Stimulated activated CD4-positive, alpha-beta T cell treated with anti-CD3 and anti-CD28 coated beads, Interleukin-12 subunit alpha, Interleukin-12 subunit beta, amount 100 ng/mL, for 4 hours (primary cell): ENCODE measurements at places on chromosomes 7 and 10.

DNA sequence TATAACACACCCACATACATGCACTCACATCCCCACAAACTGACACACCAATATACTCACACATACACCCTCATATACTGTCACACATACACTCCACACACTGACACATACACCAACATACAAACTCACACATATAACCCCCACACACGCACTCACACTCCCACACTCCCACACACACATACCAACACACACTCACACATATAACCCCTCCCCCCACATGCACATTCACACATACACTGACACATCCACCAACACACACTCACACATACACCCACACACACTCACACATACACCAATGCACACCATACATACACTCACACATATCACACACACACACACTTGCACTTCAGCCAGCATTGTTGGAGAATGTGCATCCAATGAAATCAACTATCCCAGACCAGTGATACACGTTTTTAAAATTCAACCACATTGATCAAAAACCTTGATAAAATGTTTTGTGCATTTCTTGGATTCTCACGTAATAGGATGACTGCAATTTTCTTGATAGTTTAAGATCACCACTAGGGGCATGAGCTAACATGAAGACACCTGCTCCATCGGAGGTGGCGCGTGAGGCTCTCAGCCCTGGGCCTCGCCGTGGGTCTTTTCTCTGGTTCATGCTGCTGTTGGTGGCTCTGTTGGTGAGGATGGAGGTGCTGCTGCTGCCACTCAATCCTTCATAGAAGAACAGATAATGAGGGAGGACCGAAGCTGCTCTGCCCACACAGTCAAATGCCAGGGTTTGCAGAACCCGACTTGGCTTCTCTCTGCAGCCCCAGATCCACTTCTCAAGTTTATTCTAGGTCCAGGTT lies 32.1 kb upstream of the CHST15 start:
- DNase-seq, result no peak

DNA sequence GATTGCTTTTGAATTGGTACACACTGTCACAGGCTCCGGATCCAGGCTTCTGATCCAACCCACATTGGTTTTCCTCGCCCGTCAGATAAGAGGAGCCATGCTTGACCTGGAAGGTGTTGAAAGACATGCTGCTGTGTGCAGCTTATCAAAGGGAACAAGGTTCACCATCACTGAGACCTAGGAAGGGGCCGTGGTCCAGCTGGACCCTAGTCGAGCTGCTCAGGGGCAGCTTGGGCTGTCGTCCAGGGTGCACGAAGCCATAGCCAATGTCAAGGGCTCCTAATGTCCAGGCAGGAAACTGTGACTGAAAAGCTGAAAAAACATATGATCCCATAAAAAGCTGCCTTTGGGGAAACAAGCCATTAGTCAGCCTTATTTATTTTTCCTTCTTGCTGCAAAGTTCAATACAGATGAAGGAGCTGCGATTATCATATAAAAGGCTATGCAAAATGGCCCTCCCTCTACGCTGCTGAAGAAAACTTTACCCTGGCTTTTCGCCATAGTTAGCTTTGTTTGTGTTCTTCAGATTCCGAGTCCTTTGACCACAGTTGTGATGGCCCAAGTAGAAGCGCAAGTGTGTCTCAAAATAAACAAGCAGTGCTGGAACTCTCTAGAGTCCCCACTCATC lies 118.0 kb downstream of the CREB5 start:
- DNase-seq, result no peak

GRCh38 chr7:74438327-74438726 lies 15.4 kb upstream of the GTF2IRD1 start:
- no peak for DNase-seq

DNA sequence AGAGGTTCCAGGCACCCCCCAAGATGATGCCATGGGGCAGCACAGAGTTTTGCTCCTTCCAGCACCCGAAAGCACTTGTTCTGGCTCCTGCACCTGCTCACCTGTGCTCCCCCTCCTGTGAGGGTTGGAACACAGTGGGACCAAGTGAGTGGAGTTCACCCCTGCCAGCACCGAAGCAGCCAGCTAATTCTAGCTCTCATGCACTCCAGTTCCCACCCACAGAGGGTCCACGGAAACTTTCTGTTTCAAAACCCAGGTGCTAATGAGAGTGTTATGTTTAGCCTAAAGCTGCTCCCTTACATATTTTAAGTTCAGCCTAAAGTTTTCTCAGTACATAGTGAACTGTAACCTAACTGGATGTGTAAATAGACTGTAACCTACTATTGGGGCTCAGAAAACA lies 42.6 kb upstream of the SLC35G1 start:
- DNase-seq, result no peak

DNA sequence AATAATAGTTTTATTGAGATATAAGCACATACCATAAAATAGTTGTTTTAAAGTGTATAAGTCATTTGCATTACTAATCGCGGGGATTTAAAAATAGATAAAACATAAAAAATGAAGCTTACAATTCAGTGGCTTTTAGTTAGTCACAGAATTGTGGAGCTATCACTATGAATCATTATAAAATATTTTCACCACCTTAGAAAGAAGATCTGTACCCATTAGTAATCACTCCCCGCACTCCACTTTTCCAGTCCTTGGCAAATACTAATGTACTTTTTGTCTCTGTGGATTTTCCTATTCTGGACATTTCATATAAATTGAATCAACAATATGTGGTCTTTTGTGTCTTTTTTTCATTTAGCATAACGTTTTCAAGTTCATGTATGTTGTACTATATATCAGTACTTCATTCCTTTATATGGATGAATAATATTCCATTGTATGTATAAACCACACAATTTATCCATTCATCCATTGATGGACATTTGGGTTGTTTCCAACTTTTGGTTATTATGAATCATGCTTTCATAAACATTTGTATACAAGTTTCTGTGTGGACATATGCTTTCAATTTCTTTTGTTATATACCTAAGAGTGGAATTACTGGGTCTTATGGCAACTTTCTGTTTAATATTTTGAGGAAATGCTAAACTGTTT lies 162.5 kb downstream of the MAGI2 start:
- no peak for DNase-seq

- no peak for DNase-seq
Measured at GRCh38 chr10:82394122-82394521, 519.1 kb downstream of the NRG3 start.
